ENCODE measurements at places on chromosomes 16 and 17.

GRCh38 chr16:50388496-50388895 lies 19.7 kb upstream of the BRD7 start:
- no peak for DNase-seq

GRCh38 chr17:57388131-57388725 lies 131.9 kb downstream of the MSI2 start:
- peak; percentile 26 for DNase-seq

- DNase-seq = no peak
Observed at GRCh38 chr17:40064971-40065768, 2.4 kb downstream of the THRA start.

DNA sequence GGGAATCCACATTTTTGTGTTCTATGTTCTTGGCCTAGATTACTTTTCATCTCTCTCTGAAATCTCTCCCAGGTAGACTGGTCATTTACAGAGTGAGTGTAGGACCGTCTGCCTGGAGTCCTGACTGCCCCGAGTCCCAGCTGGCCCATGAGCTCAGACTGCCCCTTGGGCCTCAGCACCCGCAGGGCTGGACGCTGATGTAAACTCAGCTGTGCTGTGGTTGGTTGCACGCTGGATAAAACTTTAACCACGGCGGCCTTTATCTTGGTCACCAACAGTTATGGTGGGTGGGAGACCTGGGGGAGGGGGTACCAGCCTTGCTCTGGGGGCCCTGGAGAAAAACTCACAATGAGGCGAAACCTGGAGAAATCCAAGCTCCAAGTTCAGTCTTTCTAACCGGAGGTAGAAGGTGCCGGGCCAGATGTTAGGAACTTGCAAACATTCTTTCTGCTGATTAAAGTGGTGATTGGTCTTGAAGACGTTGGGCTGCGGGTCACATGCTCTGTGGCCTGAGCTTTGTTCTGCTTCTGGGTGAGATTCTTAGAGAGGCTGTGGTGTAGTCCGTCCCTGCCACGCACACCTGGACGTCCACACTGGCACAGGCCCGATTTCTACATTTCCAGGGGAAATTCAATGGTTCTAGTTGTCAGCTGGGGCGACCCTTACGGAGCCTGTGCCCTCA lies 6.9 kb downstream of the METRNL start:
- no peak for DNase-seq

DNA sequence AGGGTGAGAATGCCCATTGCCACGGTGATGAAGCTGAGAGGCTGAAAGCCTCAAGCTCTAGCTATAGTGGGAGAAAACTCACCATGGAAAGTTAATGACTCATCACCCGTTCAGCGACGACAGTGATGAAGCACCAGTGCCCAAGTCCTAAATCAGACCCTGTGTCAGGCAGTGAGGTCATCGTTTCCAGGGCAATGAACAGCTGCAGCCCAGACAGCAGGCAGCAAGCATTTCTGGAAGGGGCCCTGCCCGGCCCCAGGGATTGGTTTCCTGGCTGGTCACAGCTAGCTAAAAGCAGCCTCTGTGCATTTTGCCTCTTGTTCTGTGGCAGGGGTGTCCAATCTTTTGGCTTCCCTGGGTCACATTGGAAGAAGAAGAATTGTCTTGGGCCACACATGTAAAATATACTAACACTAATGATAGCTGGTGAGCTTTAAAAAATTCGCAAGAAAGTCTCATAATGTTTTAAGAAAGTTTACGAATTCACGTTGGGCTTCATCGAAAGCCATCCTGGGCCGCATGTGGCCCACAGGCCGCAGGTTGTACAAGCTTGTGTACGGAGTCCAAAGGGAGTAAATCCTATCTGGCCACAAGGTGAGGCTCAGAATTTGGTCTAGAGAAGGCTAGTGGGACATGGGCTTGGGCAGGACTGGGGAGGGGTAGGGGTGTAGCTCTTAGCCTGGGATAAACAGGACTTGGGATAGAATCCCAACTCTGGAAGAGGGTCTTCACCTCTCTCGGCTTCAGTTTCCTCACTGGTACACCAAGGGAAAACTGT lies 40.6 kb downstream of the MIS12 start:
- DNase-seq = no peak

DNA sequence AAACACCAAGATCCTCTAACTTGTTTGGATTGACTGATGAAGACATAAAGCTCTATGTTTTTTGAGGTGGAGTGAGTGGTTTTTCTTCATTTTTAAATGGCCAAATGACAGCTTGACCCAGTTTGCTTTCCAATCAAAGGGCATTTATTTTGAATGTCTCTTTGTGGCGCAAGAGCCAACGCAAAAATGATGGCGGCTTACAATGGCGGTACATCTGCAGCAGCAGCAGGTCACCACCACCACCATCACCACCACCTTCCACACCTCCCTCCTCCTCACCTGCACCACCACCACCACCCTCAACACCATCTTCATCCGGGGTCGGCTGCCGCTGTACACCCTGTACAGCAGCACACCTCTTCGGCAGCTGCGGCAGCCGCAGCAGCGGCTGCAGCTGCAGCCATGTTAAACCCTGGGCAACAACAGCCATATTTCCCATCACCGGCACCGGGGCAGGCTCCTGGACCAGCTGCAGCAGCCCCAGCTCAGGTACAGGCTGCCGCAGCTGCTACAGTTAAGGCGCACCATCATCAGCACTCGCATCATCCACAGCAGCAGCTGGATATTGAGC lies 329 bp downstream of the NLK start:
- DNase-seq = no peak

GRCh38 chr16:86285938-86286921 lies 224.1 kb upstream of the FOXF1 start:
- no peak for DNase-seq

- DNase-seq = no peak
Observed at GRCh38 chr16:11633113-11633512, 35.1 kb upstream of the SNN start.

- no peak for DNase-seq
Observed at GRCh38 chr16:10502776-10503175, 77.6 kb downstream of the EMP2 start.

DNA sequence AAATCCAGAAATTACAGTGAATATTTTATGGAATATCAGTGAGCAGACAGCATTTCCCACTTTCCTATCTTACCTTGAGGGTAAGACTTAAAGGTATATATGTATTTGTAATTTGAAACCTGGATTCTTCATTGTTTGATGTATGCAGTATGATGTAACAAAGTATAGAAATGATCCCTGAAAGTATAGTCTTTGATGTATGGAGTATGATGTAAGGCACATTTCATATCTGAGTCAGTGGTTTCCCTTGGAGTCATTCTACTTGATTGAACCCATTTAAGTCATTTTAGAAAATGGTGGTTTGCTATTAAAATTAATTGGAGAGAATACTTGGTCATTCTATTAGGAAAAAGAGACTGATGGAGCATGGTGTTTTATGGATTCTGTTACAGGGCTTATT lies 10.1 kb downstream of the AMZ2 start:
- DNase-seq = no peak

DNA sequence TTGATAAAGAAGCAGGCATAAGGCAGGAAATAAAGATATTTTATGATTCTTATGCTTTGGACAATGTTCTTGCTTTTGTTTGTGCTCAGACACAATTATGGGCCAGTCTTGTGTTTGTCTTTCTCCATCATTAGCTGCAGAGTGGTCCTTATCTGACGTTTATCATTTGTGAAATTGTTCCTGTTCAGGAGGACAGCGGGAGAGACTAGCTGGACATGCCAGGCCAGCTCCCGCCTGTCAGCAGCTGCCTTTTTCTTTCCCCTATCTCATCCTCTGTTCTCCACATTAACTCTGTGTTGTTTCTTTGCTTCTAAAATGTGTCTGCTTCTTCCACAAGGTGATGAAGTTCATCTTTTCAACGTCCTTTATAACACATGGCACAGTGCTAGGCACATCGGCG lies 333.5 kb downstream of the NPIPA8 start:
- no peak for DNase-seq

DNA sequence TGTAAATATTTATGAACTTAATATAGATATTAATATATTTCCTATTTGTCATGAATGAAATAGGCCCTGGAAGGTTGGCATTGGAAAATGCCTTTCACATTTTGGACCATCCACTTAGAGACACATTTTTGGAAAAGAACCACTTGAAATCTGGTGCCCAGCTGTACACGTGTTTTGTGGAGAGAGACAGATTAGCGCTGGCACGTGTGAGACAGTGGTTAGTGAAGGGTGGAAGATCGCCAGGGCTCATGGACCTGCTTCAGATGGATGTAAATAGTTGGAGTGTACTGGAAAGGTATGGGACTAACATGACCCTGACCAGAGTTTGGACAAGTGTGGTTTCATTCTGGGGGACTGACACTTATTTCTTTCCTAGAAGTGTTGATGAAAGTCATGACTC lies 222.9 kb downstream of the PRKCA start:
- peak; percentile 16 for DNase-seq

DNA sequence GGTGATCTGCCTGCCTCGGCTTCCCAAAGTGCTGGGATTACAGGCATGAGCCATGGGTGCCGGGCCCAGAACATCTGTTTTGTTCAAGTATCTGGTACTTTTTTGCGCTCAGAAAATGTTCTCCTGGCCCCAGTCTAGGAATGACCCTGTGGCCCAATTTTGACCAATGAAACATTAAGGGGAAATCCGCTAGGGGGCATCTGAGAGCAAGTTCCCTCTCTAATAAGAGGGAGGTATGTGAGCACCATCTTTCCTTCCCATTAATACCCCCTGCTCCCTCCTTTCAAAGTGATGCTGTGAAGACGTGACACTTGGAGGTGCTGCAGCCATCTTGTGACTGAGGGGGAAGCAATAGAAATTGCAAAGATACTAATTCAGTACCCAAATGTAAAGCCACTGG lies 16.5 kb upstream of the CLEC3A start:
- no peak for DNase-seq

DNA sequence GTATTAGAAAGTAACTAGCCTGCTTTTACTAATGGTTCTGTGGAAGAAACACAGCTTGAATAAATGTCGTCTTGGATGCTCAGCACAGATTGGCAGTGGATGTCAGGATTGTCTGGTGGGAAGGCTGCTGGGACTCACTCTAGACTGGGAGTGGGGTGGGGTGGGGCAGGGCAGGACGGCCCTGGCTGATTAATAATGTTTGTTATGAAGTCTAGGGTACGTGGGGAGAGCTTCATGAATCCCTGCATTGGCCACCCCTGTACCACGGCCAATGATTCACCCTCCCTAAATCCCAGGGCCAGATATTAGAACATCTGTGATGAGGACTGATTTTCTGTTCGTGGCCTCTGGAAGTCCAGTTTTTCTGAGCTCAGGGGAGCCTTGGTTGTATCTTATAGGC lies 421.0 kb downstream of the WWOX start:
- DNase-seq = no peak

- no peak for DNase-seq
Observed at GRCh38 chr17:48131216-48131824, 23.8 kb downstream of the SNX11 start.

- DNase-seq = no peak
Observed at GRCh38 chr17:2171702-2172076, 116.8 kb downstream of the HIC1 start.

GRCh38 chr16:27977966-27978365 lies 85.5 kb downstream of the GSG1L start:
- no peak for DNase-seq

- no peak for DNase-seq
Observed at GRCh38 chr17:72489272-72489641, 368.4 kb downstream of the SOX9 start.

GRCh38 chr17:4860651-4861050 lies 27.5 kb downstream of the MINK1 start:
- no peak for DNase-seq

DNA sequence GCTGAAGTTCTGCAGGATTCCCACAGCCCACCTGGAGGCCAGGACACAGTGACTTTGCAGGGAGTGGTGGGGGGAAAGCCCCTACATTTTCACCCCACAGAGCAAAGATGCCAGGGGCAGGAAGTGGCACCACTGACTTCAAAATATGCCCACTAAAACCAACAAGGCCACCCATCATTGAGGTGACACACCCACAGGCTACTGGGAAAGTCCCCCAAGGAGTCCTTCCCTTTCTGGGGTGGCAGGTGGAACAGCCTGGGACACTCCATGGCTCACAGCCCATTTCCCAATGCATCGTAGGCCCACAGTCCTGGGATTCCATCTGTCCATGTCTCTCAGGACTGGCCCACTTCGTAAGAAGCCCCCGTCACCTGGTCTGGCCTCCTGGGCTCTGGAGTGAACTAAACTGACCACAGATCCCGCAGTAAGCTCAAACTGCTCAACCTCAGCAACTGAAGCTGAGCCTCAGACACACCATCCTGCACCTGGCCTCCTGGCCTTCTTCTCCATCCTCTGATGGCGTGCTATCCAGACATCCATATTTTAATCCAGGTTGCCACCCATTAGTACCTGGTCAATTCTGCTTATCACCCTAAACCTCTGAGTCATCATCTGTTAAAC lies 7.5 kb upstream of the CCL1 start:
- no peak for DNase-seq

GRCh38 chr17:27668488-27668823 lies 37.5 kb downstream of the LGALS9 start:
- DNase-seq = no peak

GRCh38 chr16:14338969-14339368 lies 267.9 kb downstream of the MRTFB start:
- DNase-seq = no peak

DNA sequence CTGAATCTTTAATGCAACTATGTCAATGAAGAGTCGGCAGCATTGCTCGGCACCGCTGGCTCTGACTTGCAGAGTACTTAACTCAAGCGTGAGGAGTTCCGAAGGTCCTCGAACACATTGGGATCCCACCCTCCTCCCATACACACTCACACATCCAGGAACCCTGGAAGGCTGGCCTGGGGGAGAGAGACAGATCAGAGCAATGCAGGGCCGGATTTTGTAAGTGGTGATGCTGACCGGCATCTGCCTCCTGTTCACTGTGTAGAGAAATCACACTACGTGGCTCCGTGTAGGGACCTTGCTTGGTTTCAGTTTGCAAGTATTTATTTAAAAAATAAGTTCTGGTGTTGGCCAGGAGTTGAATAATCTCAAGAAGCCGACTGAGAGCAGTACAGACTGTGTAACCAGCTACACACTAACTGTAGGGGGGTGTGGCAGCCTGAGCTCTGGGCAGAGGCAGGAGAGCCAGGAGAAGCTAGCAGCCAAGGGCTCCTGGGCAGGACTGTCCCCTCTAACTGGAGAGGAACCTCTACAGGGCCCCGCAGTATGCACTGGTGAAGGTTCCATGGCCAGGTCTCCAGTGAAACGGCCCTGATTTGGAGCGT lies 190.2 kb upstream of the TNRC6C start:
- DNase-seq = no peak

GRCh38 chr17:82816358-82816757 lies 23.5 kb downstream of the ZNF750 start:
- no peak for DNase-seq

- no peak for DNase-seq
Observed at GRCh38 chr17:79255926-79256585, 181.4 kb downstream of the ENGASE start.
